Iris pigment epithelial cell (primary cell): ENCODE measurements at places on chromosomes 2 and 18.
A peak's percentile ranks its signal among the peaks of the same experiment; 100 is the strongest.

GRCh38 chr2:44566059-44566458, 204.3 kb downstream of the CAMKMT start:
- DNase-seq = no peak

DNA sequence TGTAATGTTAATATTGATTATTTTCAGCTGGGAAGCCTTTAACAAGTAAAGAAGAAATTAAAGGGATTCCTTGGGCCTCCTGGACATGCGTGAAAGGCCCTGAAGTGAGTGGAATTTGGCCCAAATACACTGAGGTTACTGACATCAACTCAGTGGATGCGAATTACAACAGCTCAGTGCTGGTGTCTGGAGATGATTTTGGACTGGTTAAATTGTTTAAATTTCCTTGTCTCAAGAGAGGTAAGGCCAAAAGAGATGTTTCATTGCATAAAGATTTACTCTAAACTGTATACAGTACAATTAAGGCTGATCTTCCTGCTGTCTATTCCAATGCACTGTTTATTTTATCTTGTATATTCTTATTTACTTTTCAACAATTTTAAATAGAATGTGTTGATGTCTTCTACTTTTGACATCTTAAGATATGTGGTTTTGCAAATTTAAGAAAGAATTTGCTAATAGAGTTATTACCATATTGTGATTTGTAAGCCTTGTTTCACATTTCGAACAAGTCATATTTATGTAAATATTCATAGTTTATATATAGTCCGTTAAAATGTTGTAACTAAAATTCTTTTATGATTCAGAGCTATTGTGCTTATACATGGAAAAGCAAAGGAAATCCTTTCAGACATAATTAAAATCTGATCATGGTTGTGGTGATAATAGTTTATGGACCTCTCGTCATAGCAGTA, 130.3 kb downstream of the EML6 start:
- no peak for DNase-seq

DNA sequence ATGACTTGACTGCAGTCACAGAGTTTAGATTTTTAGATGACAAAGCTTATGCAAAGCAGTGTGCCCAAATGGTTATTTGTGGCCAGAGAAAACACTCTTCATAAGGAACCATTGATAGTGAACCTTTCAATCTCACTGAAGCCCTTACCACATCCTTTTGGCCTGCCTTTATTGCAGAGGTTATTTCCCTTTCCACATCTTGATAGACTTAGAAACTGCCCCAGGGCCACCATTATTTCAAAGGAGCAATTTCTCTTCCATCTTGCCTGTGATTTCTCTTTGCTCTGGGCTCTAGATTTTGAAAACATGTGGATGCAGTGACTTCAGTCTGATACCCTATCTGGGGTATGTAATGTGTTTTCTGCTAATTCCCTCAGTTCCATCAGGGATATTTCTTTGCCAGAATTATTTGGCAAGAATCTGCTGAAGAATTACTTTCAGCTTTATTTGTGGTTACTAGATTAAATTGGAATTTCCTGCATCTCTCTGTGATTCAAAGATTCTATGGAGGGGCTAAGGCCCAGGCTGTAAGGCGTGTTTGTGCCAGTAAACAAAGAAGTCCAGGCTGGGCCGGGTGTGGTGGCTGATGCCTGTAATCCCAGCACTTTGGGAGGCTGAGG, 51.0 kb downstream of the MOGAT1 start:
- peak; percentile 83 for DNase-seq

DNA sequence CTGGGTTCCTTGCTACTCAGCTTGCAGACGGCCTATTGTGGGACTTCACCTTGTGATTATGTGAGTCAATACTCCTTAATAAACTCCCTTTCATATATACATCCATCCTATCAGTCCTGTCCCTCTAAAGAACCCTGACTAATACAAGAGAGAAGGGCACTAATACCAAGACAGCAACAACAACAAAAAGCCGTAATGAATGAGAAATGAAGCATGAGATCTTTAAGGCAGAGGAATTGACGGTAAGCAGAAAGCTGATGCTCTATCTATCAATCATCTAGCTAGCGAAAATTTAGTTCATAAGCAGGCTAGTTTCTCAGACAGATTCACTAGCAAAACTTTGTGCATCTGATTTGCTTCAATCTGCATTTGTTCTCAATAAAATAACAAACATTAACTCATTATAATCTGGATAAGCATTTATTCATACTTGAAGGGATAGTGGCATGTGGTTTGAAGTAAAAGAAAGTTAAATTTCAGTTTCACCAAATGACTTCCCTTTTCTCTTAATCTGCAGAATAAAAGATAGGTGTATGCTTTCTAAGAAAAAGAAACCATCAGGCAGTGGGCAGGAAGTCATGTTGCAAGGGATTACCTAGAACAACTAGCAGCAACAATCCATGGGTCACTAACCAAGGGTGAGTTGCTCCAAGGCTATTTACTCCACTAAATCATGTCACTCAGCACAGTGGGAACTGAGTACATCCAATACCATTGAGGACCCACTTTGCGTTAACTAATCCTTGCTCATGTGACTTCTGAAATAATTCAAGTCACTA, 376.5 kb downstream of the TMEM182 start:
- DNase-seq = no peak

DNA sequence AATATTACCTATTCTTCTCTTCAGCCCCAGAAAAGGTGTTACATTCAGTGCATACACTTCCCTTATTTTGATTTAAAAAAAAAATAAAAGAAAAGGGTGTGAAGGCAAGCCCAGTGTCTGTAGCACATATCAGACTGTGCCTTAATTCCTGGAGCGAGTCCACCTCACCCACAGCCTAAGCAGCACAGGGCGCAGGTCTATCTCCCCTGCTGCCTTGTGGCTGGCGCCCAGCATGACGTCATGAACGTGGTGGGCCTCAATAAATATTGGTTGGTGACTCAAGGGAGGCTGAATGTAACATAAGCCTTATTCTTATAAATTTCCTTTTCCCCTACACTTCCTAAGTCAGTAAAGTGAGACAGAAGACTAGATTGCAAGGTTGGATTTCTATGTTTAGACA, 26.4 kb downstream of the ST3GAL5 start:
- DNase-seq = peak; percentile 28

DNA sequence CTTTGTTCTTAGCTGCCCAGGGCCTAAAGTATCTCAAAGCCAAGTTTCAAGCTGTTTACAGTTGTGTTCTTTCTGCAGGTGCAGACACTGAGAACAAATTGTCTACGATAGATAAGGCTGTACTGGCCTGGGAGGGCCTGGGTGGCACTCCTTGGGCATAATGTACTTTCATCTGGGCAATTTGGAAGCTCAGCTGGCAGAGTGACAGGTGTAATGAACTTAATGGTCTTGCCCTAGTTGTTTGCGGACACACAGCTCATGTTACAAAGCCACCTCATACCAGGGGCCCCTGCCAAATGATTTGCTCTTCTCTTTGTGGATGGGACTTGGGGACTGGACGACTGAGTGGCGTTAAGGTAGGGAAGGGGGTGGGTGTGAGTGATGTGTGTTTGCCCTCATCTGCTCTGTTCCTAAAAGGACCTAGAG, 4.3 kb downstream of the LDLRAD4 start:
- no peak for DNase-seq

- no peak for DNase-seq
Observed at GRCh38 chr18:23243816-23244215, 108.5 kb downstream of the CABLES1 start.

- DNase-seq = no peak
Observed at GRCh38 chr2:2448178-2448577, 117.1 kb upstream of the MYT1L start.

DNA sequence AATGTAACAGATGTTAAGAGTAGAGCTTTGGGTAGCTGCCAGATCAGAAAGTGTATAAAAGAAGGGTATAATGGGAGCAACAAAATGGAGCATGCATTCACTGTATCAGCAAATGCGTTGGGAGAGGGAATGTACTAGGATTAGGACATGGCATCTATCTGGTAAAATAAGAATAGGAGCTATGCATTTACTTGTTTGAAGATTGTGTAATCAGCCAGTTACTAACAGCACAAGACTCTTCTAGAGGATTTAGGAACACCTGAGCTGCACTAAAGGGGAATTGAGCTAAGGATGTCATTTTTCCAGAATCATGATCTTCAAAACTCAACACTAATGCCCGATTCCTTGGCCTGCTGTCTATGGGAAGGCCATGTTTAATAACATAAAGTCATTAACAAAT, 394.2 kb upstream of the TNP1 start:
- no peak for DNase-seq

DNA sequence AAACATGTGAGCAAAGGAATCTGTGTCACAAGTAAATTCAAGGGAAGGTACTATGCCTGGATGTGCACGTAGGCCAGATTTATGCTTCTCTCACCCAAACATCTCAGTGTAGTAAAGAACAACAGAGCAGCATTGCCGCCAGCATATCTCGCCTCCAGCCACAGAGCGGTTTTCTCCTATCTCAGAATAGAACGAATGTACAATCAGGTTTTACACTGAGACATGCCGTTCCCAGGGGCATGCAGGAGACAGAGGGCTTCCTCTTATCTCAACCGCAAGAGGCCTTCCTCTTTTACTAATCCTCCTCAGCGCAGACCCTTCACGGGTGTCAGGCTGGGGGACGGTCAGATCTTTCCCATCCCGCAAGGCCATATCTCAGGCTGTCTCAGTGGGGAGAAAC, 175.3 kb downstream of the RPIA start:
- DNase-seq = no peak

GRCh38 chr2:205705511-205706349, 23.4 kb downstream of the NRP2 start:
- DNase-seq = no peak

DNA sequence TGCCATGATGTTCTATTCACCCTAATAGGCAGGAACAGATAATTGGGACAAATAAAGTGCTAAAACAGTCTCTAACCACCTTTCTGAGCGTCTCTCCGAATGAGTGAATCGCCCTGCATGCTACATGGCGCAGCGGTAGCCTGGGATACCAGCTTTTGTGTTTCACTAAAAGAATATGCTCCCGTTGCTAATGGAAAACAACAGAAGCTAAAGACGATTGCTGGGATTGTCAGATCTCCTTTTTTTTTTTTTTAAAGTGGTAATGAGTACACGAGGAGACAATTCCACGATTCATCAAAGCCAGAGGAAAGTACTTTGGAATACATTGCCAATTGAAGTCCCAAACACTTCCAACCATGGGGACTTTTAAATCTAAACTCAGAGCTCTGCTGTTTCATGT, 1815.3 kb upstream of the CELF4 start:
- DNase-seq = no peak

DNA sequence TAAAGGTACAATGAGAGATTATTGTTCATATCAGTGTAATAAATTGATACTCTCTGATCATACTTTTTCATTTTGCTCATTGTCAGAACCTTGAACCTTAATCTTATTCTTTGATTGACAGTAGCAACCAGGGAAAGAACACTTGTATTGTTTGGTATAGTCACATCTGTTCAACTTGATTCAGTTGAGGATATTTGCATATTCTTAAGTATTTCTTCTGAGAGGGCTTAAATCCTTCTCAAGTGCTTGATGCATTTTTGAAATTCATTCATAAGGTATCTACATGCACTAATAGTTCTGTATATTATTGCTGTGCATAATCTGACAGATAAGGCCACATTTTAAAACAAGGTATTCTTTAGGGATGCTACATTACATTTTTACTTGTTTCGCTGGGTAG, 118.9 kb downstream of the EHBP1 start:
- DNase-seq = no peak

DNA sequence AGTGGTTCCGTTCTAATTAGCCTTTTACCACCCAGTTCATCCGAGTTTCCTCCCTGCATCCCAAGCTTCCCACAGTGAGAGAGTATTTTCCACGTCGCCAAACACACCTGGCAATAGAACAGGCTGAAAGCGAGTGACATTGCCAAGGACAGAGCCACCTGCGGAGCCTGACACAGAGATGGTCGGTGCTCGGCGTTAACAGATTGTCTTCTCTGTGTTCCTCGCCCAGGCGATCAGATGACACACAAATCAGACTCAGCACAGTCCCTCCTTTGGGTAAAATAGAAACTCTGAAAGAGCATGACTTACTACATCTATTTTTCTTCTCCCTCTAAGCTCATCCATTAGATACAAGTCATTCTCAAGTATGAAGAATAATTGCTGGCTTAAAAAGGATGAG, 107.7 kb downstream of the CD226 start:
- no peak for DNase-seq

DNA sequence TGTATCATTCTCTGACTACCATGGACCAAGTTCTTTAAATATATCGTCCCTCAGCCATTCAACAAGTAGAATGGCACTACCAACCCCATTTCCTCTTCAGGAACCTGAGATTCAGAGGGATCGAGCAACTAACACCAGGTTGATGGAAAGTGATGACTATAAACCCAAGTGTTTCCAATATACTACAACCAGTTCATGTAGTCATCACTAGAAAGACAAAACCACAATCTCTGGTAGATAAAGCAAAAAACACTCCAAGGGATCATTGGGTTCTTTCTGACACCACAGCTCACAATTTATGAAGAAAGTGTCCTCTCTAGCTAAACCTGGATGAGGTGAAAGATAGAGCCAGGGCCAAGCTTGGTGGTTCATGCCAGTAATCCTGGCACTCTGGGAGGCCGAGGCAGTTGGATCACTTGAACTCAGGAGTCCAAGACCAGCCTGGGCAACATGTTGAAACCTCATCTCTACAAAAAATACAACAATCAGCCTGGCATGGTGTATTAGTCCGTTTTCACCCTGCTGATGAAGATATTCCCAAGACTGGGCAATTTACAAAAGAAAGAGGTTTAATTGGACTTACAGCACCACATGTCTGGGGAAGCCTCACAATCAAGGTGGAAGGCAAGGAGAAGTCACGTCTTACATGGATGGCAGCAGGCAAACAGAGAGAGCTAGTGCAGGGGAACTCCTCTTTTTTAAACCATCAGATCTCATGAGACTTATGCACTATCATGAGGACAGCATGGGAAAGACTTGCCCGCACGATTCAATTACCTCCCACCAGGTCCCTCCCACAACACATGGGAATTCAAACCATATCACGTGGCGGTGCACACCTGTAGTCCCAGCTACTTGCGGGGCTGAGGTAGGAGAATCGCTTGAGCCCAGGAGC, 2.2 kb downstream of the CD226 start:
- DNase-seq = no peak

GRCh38 chr2:234395891-234396420, 100.9 kb downstream of the ARL4C start:
- no peak for DNase-seq

- DNase-seq = no peak
Observed at GRCh38 chr2:152472481-152472887, 137.5 kb downstream of the FMNL2 start.

DNA sequence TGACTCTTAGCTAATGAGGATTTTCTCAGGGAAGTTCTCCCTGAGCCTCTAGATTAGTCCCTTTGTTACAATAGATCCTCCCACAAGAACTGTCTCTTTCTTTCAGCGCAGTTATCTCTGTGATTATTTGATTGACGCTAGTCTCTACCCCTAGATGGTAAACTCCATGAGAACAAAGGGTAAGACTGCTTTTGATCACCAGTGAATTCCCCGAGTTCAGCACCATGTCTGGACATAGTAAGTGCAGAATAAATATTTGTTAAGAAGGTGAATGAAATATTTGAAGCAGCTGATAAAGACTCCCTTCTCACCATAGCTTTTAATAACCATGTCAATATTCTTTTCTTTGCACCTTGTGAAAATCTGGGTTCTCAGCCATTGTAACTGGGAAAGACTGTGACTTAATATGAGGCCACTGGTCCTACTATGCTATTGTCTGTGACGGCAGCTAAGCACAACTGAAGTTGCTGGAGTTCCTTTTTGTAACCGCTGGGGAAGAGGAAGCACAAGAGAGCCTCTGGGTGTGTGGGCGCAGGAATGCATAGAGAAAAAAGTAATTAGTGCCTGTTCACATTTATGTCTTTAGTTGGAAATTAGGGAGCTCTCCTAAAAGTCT, 214.7 kb downstream of the TGIF1 start:
- no peak for DNase-seq
